Activated CD8-positive, alpha-beta memory T cell treated with anti-CD3 and anti-CD28 coated beads, Interleukin-2, amount 10 ng/mL, durations not matched to agents 7 days and 5 days (primary cell): ENCODE measurements at places on chromosomes 6 and 20.

GRCh38 chr20:9149796-9150195, 80.9 kb downstream of the PLCB4 start:
- H3K4me3 ChIP-seq = no peak overlapping the region
- H3K27me3 ChIP-seq = no peaks in the 10 kb centered on the region
- no peak for DNase-seq
- H3K36me3 ChIP-seq = no peaks in the 10 kb centered on the region

DNA sequence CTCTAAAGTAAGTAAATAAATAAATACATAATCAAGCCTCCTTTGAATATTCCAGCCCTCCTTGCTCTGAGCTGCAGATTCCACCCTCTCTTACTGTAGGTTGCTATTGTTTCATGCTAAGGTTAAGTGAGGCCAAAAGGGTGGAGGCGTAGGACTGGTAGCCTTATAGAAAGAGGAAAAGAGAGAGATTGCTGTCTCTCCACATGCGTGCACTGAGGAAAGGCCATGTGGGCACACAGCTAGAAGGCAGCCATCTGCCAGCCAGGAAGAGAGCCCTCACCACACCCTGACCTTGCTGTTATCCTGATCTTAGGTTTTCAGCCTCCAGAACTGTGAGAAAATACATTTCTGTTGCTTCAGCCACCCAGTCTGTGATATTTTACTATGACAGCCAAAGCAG, 87.4 kb upstream of the SHLD1 start:
- no peaks in the 10 kb centered on the region for H3K36me3 ChIP-seq
- H3K4me1 ChIP-seq = no peaks in the 10 kb centered on the region
- no peak overlapping the region for H3K27ac ChIP-seq
- DNase-seq = no peak
- H3K4me3 ChIP-seq = no peak overlapping the region

- DNase-seq = peak; percentile 27
- peaks cover 6% of the 10 kb centered on the region for H3K27me3 ChIP-seq
- H3K4me3 ChIP-seq = no peak overlapping the region
- H3K27ac ChIP-seq = no peak overlapping the region
- H3K36me3 ChIP-seq = peaks cover 2% of the 10 kb centered on the region
These were observed 11.6 kb upstream of the PRND start for GRCh38 chr20:4710106-4710475.

GRCh38 chr20:38073307-38074071, 39.9 kb downstream of the RPRD1B start:
- peaks cover 70% of the 10 kb centered on the region for H3K36me3 ChIP-seq
- no peak overlapping the region for H3K4me3 ChIP-seq
- no peak for DNase-seq
- H3K27ac ChIP-seq = no peak overlapping the region

DNA sequence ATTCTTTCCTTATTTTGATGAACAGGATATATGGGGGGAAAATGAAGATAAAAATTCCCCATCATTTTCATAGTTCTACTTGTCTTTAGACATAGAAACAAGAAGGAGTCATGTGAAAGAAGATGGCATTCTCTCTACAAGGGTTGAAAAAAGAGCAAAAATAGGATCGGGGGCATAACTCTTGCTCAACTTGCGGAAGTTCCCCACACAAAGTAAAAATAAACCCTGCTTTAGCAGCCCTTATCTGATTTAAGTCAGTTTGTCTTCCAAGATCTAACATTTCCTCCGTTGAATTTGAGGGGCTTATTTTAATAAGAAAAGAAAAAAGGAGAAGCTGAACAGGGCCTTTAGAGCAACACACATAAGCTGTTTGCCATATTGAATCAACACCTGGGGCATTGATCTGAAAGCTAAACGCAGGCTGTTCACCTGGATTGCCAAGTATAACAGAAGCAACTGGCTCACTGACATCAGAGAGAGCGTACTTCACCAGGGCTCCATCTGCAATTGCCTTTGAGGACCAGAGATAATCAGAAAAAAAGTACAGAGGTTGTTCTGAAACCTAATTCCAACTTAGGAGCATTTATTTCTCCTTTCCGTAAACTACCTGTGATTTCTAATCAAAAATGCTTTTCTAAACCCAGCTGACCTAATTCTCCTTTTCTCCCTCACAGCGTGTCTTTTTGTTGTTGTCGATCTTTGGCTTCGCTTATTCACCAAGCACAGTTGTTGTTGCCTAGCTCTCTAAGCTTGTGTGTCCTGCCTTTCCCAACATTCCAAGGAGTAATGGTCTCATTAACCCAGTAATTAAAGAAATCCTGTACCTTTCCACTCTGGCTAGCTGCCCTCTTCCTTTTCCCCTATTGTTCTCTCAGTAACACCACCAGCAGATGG, 568.0 kb downstream of the KIF16B start:
- no peaks in the 10 kb centered on the region for H3K4me1 ChIP-seq
- H3K36me3 ChIP-seq = no peaks in the 10 kb centered on the region
- DNase-seq = no peak

GRCh38 chr20:59829786-59830664, 103.4 kb downstream of the SYCP2 start:
- H3K4me1 ChIP-seq = no peaks in the 10 kb centered on the region
- DNase-seq = peak; percentile 18
- no peaks in the 10 kb centered on the region for H3K27me3 ChIP-seq
- no peak overlapping the region for H3K27ac ChIP-seq

DNA sequence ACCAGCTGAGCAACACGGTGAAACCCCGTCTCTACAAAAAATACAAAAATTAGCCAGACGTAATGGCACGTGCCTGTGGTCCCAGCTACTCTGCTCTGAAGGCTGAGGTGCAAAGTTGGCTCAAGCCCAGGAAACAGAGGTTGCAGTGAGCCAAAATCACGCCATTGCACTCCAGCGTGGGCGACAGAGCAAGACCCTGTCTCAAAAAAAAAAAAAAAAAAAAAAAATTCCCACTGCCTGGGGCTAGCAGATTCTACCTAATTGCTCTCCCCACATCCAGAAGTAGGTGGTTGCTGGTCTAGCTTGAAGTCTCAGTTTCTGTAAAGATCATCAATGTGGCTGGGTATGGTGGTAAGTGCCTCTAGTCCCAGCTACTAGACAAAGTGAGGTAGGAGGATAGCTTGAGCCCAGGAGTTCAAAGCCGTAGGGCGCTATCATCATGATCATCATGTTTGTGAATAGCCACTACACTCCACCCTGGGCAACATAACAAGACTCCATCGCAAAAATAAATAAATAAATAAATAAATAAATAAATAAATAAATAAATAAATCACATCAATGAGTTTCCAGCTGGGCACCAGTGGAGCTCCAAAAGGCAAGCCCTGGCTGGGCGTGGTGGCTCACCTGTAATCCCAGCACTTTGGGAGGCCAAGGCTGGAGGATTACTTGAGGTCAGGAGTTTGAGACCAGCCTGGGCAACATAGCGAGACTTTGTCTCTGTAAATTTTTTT, 6.3 kb upstream of the AP5S1 start:
- H3K36me3 ChIP-seq = peaks cover 3% of the 10 kb centered on the region
- H3K4me3 ChIP-seq = no peak overlapping the region
- no peaks in the 10 kb centered on the region for H3K27me3 ChIP-seq

DNA sequence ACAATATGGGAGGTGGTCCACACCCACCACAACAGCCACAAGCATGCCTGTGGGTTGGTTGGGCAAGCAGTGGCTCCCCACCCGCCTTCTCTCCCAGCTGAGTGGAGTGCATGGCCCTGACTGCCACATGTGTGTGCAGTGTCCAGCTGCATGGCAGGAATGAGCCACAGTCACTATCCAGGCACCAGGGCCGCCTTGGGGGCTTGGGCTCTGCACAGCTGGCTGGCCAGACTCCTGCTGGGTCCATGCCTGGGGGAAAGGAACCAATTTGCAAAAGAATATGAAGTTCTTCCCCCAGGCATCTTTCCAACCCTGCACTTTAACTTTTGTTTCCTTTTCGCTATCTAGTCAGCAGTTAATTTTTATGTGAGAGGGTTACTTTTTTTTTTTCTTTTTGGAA, 11.6 kb upstream of the ASCC3 start:
- DNase-seq = no peak
- H3K4me1 ChIP-seq = no peaks in the 10 kb centered on the region
- H3K4me3 ChIP-seq = no peak overlapping the region
- no peaks in the 10 kb centered on the region for H3K36me3 ChIP-seq

- no peaks in the 10 kb centered on the region for H3K4me1 ChIP-seq
- H3K27me3 ChIP-seq = no peaks in the 10 kb centered on the region
- no peaks in the 10 kb centered on the region for H3K36me3 ChIP-seq
- DNase-seq = no peak
- H3K27ac ChIP-seq = no peak overlapping the region
These were observed 213.9 kb upstream of the CNR1 start for GRCh38 chr6:88380083-88380482.

DNA sequence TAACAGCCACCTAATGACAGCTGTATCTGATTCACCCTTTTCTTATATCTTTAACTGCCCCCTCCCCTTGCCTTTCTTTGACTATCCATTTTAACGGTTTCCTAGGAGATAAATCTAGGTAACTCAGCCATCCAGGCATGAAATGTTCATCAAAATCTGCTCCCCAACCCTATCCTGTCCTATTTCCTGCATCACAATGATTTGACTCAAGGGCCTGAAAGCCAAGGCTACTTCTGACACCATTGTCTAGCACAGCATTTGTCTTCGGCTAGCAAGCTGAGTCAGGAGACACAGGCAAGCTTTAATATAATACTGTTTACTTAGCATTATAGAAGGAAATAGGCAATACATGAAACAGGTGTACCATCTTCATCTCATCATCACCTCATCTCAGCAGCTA, 31.6 kb upstream of the MANEA start:
- no peak for DNase-seq
- no peaks in the 10 kb centered on the region for H3K4me1 ChIP-seq
- H3K36me3 ChIP-seq = no peaks in the 10 kb centered on the region
- H3K27me3 ChIP-seq = peaks cover 5% of the 10 kb centered on the region
- no peak overlapping the region for H3K4me3 ChIP-seq

- no peak overlapping the region for H3K27ac ChIP-seq
- no peak overlapping the region for H3K4me3 ChIP-seq
- no peaks in the 10 kb centered on the region for H3K4me1 ChIP-seq
- H3K36me3 ChIP-seq = no peaks in the 10 kb centered on the region
- peaks cover 3% of the 10 kb centered on the region for H3K27me3 ChIP-seq
These were observed 56.5 kb downstream of the QRSL1 start for GRCh38 chr6:106685833-106686232.

GRCh38 chr20:43681991-43682410, 15.1 kb downstream of the MYBL2 start:
- H3K27ac ChIP-seq = no peak overlapping the region
- H3K4me3 ChIP-seq = no peak overlapping the region
- H3K27me3 ChIP-seq = no peaks in the 10 kb centered on the region
- DNase-seq = no peak
- peaks cover 27% of the 10 kb centered on the region for H3K36me3 ChIP-seq

- no peaks in the 10 kb centered on the region for H3K27me3 ChIP-seq
- DNase-seq = peak; percentile 64
- no peak overlapping the region for H3K27ac ChIP-seq
- H3K4me3 ChIP-seq = no peak overlapping the region
- H3K36me3 ChIP-seq = peaks cover 12% of the 10 kb centered on the region
These were observed 40.6 kb downstream of the TRIM38 start for GRCh38 chr6:26003102-26003694.

DNA sequence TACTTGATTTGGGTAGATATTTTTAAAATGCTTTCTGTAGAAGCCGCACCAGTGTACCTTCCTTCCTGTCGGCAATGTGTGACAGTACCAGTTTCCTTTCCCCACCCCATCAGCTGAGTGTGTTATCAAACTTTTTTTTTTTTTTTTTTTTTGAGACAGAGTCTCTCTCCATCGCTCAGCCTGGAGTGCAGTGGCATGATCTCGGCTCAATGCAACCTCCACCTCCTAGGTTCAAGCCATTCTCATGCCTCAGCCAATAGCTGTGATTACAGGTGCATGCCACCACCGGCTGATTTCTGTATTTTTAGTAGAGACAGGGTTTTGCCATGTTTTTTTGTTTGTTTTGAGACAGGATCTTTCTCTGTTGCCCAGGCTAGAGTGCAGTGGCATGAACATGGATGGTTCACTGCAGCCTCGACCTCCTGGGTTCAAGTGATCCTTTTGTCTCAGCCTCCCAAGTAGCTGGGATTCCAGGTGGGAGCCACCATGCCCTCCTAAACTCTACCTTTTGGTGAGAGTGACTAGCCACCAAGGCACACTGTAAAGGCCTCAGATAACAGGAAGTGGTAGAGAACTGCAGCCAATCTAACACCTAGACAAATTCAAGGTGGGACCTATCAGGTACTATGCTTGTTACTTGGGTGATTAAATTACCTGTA, 26.5 kb upstream of the ZBTB22 start:
- peak; percentile 75 for DNase-seq
- H3K27ac ChIP-seq = peak overlapping the region; percentile 88
- peaks cover 4% of the 10 kb centered on the region for H3K27me3 ChIP-seq
- no peaks in the 10 kb centered on the region for H3K36me3 ChIP-seq
- H3K4me1 ChIP-seq = peaks cover 32% of the 10 kb centered on the region

DNA sequence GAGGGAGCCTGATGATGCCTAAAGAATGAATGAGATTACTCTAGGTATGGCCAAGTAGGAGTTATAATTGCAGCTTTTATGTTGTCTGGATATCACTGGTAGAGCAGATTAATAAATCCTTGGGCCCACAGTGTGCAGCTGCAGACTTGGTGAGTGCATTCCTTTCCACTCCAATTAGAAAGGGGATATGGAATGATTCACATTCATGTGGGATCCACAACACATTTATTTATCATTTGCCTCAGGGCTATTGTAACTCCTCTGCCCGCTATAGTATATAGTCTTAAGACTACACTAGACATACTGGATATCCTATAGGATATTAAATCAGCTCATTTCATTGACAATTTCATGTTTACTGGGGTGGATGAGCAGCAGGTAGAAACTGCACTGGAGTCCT, 11.6 kb upstream of the HLA-G start:
- H3K27me3 ChIP-seq = peaks cover 18% of the 10 kb centered on the region
- no peak overlapping the region for H3K4me3 ChIP-seq
- H3K36me3 ChIP-seq = no peaks in the 10 kb centered on the region
- H3K4me1 ChIP-seq = peaks cover 15% of the 10 kb centered on the region
- DNase-seq = no peak

- peaks cover 76% of the 10 kb centered on the region for H3K27me3 ChIP-seq
- peaks cover 14% of the 10 kb centered on the region for H3K4me1 ChIP-seq
- no peak overlapping the region for H3K27ac ChIP-seq
- DNase-seq = no peak
- H3K4me3 ChIP-seq = no peak overlapping the region
These were observed 3.1 kb upstream of the INSM1 start for GRCh38 chr20:20364593-20365479.

DNA sequence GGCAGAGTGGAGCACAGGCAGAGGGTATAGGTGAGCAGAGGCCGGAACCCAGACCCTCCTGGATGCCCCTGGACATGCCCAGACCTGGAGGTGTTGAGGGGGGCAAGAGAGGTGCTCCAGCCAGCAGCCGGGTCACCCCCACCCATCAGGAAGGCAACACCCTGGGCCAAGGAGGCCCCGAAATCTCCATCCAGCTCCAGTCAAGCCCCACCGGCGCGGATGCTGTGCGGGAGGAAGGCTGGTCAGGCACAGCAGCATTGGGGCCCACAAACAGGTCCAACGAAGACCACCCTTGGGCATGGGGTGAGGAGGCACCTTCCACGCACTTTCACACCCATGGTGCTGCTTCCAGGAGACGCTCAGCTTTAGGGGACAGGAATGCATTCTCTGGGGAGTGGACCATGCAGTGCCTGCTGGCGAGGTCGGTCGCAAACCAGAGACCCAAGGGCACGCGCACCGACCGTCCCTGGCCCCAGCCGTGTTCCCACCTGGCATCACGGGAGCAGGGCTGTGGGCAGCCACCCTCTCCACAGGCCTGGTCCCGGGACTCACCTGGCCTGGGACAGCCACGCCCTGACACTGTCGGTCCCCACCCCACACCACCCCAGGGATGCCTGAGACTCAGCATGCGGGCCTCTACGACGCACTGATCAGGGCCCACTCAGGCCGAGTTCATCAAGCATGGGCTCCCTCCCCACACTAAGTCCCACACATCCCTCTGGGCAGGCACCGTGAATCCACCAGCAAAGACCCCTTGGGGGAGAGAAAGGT, 43.6 kb upstream of the ZBP1 start:
- H3K36me3 ChIP-seq = no peaks in the 10 kb centered on the region
- no peak overlapping the region for H3K27ac ChIP-seq
- H3K4me1 ChIP-seq = peaks cover 1% of the 10 kb centered on the region
- DNase-seq = no peak
